ENCODE measurements at places on chromosomes 5 and 9.

- DNase-seq: no peak
Observed at GRCh38 chr9:129633848-129634247, 7.9 kb downstream of the NTMT1 start.

DNA sequence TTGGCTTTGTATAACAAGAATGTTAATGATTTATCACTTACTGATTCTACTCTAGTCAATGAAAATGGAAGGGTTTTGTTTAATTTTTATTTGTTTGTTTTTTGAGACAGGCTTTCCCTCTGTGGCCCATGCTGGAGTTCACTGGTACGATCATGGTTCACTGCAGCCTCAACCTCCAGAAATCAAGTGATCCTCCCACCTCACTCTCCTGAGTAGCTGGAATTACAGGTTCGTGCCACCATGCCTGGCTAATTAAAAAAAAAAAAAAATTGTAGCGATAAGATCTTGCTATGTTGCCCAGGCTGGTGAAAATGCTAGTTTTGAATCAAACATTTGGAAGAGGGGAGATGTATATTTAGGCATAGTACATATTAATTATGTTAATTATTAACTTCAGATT is 209.4 kb downstream of the NFIB start:
- no peak for DNase-seq

DNA sequence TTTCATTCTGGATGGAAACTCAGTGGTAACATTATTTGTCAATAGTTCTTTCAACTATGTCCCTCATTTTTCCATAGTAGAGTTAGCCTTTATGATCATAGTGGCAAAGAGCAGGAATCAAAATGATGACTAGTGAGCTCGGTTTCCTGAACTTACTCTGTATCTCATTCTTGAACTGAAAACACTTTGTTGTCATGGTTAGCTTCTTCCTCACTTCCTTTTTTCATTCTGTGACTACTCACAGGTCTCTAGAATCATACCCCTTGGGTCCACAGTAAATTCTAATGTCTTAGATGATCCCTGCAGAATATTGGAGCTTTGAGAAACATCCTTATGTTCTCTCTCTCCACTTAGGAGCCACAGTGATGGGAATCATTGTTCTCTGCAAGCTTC is 29.4 kb upstream of the RECK start:
- no peak for DNase-seq

DNA sequence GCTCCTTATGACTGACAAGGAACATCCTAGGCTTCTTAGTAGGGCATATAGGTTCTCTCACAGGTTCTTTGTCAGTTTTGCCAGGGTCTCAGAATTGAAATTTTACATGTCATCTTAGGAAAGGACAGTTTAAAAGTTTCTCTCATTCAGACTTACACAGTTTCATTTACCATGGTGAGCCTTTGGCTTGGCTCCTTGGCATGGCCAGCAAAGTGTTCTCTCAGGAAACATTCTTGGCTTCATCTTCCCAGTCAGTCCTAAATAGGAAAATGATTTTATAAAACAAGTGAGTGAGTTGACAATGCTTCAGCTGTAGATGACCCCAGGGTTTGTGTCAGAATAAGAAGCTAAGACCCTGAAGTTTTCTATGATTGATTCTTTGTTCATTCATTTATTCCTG is 191.6 kb downstream of the PCSK5 start:
- DNase-seq: no peak

GRCh38 chr5:118008779-118009178 is 979.6 kb downstream of the DTWD2 start:
- DNase-seq: no peak

DNA sequence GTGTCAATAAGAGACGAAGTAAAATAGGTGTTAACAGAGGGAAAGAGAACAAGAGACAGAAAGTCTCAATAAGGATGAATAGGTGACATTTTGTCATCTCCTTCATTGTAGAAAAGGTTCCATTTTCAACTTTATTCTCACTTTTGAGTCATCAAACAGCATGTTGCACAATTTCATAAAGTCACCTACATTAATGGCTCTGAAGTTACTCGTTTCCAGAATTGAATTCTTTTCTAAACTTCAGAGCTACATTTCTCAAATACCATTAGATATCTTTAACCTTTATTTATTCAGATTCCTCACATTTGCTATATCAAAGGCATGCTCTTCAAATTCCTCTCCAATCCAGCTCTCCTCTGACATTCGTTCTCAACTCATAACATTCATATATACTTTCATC is 13.1 kb downstream of the ADAMTS6 start:
- peak; percentile 31 for DNase-seq
